Left forelimb (tissue), 1 donor: ENCODE measurements at places on chromosomes 5 and 9.

DNA sequence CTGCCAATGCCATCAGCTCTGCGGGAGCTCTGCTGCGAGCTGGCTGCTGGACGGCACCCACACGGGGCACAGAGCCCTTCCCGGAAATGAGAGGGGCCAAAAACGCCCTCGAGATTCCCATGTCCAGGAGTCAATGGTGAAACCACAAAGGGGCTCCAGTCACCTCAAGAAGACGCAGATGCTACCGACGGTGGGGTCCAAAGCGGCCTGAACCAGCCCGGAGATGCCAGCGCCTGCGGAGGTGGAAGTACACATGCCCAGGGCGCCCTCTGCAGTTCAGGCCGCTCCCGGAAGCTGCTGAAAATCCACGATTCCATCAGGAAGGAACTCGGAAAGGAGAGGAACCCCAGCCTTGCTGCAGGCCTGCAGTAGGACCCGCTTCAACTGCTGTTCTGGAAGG lies 82.4 kb upstream of the SELENOP start:
- no peak for DNase-seq

DNA sequence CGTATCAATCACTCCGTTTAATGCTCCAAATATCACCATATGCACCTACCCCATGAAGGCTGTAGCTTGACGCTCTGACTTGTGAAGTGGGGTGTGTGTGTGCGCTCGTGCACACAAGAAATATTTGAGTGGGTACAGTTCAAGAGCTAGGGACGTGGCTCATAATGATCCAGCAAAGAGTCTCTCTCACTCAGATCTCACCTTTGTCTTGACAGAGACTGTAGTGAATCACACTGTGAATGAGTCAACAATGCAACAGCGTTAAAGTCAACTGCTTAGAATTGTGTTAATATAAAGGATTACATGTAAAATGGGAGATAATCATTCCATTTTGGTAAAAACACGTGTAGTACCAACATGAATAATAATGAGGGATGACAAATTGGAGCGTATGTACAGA lies 119.4 kb downstream of the MED27 start:
- DNase-seq = no peak

GRCh38 chr9:136230365-136230764 lies 15.2 kb downstream of the QSOX2 start:
- no peak for DNase-seq

GRCh38 chr5:61966296-61966955 lies 339.6 kb upstream of the KIF2A start:
- DNase-seq = no peak

GRCh38 chr5:143248822-143249579 lies 154.5 kb downstream of the NR3C1 start:
- DNase-seq = no peak

DNA sequence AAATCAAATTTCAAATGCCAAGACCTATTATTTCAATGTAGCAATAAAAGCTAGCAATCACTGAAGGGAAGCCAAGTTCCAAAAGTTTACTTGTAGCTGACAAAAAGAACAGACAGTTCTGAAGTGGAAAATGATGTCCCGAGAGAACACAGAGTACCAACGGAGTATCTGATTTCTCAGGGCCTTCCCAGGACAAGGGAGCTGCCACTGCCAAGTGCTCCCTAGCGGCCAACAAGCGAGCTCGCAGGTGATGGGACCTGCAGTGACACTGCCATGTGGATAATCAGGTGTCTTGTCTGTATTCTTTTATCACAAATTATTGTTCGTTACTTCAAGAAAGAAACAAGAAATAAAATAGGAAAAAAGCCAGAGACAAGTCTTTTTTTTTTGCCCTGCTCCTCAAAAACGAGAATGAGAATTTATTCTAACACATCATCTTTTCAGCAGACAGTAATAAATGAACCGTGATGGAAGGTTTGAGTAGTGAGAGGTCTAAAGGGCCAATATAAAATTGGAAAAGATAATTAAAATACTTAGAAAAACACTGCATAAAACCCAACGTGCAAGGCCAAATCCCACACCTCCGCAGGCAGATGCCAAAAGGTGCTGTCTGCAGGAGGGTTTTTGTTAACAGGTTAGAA lies 159.4 kb downstream of the MYO10 start:
- no peak for DNase-seq

DNA sequence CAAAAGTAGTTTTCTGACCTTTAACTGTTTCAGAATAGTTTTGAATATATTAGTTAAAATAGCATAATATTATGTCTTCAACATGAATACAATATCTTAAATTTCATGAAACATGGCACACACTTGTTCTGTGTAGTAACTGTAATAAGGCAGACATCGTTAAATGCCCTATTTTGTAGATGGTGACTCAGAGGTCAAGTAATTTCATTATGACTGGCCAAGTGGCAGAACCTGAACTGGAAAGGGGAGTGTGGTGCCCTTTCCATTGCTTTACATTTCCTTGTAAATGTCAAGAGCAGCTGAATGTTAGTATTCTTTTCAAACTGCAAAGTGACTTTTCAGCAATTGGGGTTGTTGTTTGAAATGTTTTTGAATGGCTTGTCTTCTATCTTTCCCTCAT lies 201.2 kb upstream of the CDKN2B start:
- no peak for DNase-seq
